ENCODE measurements at places on chromosomes 1 and 21. TPM values are rescaled to one million over a fixed set of nuclear protein-coding genes. Genes with fewer than 3 reads are reported as not detected.

The AMY2A gene
- not detected for total RNA-seq

The LINGO4 gene
- not detected for total RNA-seq

The SAMD11 gene
- total RNA-seq: 2.5 TPM

The KIF14 gene
- total RNA-seq: 10.0 TPM

The CR1 gene
- total RNA-seq: not detected

The ACKR1 gene
- total RNA-seq: not detected

The C1QC gene
- total RNA-seq: not detected

The SLC26A9 gene
- not detected for total RNA-seq

Measured in bronchus fibroblast of lung (primary cell).